Activated effector memory CD4-positive, alpha-beta T cell treated with anti-CD3 and anti-CD28 coated beads, Interleukin-2, amount 50 U/mL, for 16 hours (primary cell): ENCODE measurements at places on chromosomes 13 and 19.
A peak's percentile ranks its signal among the peaks of the same experiment; 100 is the strongest.

GRCh38 chr19:29329460-29330134 lies 116.6 kb upstream of the UQCRFS1 start:
- no peak for DNase-seq

- no peak for DNase-seq
Observed at GRCh38 chr13:56198350-56198749, 942.4 kb upstream of the PRR20A start.

GRCh38 chr19:55087542-55087901 lies 11.9 kb downstream of the EPS8L1 start:
- no peak for DNase-seq

DNA sequence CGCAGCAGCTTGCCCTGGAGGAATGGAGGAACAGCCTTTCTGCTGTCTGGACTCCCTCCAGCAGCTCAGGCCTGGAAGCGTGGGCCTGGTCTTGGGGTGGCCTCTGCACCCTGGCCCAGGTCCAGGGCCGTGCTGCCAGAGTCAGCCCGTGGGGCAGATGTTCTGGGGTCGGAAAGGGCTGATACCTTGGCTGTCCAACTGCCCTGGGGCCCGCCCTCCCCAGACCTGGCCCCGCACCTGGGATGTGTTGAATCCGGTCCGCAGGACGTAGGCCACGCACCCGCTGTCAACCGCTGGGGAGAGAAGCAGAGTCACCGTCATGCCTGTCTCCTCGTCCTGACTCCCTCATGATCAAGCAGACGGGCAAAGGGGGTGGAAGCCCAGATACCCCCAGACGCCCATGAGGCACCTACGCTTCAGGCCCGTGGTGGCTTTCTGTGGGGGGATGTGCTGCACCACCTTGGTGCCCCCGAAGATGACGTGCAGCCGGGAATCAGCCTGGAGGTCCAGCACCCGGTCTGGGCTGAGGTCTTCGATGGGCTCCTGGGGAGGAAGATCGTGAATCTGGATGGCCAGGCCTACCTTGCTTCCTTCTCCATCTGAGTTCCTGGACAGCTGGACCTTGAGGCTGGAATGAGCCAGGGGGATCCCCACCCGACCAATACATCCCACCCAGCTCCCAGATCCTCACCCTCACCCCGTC lies 7.7 kb downstream of the ATP13A1 start:
- no peak for DNase-seq

GRCh38 chr19:45676851-45677263 lies 8.8 kb downstream of the GIPR start:
- DNase-seq = peak; percentile 83

GRCh38 chr19:7450243-7451223 lies 38.3 kb downstream of the PEX11G start:
- no peak for DNase-seq

DNA sequence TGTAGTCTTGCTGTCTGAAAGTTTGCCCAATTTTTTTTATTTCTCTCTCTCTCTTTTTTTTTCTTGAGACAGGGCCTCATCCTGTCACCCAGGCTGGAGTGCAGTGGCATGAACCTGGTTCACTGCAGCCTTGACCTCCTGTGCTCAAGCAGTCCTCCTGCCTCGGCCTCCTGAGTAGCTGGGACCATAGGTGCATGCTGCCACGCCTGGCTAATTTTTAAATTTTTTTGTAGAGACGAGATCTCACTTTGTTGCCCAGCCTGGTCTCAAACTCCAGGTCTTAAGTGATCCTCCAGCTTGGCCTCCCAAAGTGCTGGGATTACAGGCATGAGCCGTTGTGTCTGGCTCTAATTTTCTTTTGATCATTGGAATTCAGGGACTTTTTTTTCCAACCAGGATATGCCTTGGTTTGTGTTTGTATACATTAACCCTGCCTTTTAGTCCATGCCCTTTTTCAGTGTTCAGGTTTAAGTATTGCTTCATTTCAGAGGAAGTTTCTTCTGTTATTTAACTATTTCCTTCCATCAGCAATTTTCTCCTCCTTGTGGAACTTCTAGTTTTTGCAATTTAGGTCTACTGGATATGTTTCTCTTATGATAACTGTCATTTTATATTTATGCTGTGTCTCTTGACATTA lies 201.4 kb downstream of the PCCA start:
- no peak for DNase-seq

- DNase-seq = no peak
Observed at GRCh38 chr13:105848494-105848893, 687.0 kb downstream of the EFNB2 start.

DNA sequence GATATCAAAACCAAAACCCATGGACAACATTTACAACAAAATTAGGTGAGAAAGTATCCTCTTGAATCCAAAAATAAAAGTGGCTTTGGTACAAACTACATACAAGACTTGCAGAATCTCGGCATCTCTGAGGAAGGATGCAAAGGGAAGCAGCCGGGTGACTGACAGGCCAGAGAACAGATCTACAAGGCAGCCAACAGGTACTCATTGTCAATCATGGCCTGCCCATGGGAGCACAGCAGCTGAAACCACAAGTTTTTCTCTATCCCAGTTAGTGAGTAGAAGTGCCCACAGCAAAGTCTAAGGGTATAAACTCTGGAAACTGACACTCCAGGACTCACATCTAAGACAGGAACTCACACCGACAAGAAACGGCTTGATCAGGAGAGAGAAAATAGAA lies 74.5 kb downstream of the TBC1D4 start:
- DNase-seq = no peak

GRCh38 chr13:99962242-99962641 lies 9.3 kb downstream of the ZIC5 start:
- DNase-seq = no peak

DNA sequence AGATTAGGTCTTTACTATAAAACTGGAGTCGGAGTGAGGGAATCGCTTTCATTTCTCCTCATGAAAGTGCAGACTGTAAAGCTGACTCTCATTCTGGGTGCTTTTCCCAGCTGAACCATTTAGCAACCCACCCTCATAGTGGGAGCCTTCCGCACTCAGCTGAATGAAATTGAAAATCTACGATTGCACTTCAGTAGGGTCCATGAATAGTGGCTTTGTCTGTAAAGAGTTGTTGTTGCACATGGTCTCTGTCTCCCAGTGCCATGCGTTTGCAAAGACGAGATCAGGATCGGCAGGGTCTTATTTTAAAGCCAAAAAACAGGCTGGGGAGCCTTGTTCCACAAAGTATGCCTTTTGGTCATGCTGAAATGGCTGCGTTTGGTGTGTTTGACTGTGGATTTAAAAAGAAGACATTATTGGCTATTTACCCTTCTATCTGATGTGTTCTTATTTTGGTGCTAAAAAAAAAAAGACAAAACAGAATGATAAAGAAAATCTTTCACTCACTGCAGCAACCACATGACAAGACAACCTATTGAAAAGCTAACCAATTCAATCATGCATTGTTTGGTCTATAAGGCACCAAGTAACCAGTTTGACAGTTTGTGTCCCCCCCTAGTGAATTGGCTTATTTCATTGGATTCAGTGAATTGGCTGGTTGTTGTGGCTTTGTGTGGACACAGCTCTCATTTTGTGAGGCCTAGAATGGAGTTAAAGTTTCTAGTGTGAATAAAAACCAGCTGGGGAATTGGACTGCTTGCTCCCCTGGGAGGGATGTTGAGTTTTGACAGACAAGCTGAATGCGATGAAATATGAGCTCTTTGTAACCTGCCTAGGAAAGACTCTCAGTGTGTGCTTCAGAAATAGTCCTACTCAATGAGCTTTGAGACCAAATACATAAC lies 65.6 kb downstream of the ARHGAP35 start:
- DNase-seq = no peak
